Transverse colon (tissue), 4 donors: ENCODE measurements at places on chromosomes 13 and 19. TPM values are rescaled to one million over a fixed set of nuclear protein-coding genes. Genes with fewer than 3 reads are reported as not detected.

DNA sequence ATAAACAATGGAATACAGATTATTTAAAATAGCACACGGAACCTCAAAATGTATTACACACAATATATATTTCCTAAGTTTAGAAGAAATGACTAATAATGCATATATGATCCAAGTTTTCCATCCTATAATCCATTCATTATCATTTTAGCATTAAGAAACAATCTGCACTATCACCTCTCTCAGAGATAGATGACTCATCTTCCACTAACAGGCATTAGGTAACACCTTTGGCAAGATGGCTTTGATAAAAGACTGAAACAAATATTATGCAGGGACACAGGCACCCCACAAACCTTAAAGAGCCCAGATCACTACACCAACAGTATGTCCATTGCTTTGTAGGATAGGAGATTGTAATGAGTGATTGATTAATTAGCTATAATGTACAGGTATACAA lies 4.1 kb downstream of the ENOX1 start:
- H3K36me3 ChIP-seq: no peaks in the 10 kb centered on the region
- H3K4me1 ChIP-seq: peaks cover 20% of the 10 kb centered on the region
- no peak overlapping the region for H3K4me3 ChIP-seq
- H3K27ac ChIP-seq: no peak overlapping the region
- peaks cover 21% of the 10 kb centered on the region for H3K27me3 ChIP-seq
- no peak for DNase-seq

ZNF224 gene
- total RNA-seq: 45.6 TPM

ZNF57 gene
- total RNA-seq: 13.5 TPM

GRCh38 chr19:15869109-15869555 lies 28.7 kb downstream of the CYP4F2 start:
- H3K27ac ChIP-seq: no peak overlapping the region
- H3K27me3 ChIP-seq: peaks cover 29% of the 10 kb centered on the region
- no peaks in the 10 kb centered on the region for H3K36me3 ChIP-seq
- DNase-seq: peak; percentile 33
- H3K4me1 ChIP-seq: no peaks in the 10 kb centered on the region

ZNF578 gene
- total RNA-seq: not detected

- H3K4me1 ChIP-seq: no peaks in the 10 kb centered on the region
- H3K27me3 ChIP-seq: peaks cover 10% of the 10 kb centered on the region
- DNase-seq: no peak
- H3K4me3 ChIP-seq: no peak overlapping the region
These were observed 72.9 kb upstream of the UQCRFS1 start for GRCh38 chr19:29285878-29286277.

GRCh38 chr13:98994080-98994479 lies 16.2 kb upstream of the DOCK9 start:
- no peak overlapping the region for H3K4me3 ChIP-seq
- H3K27me3 ChIP-seq: no peaks in the 10 kb centered on the region
- peaks cover 4% of the 10 kb centered on the region for H3K4me1 ChIP-seq
- no peak overlapping the region for H3K27ac ChIP-seq
- H3K36me3 ChIP-seq: no peaks in the 10 kb centered on the region
- DNase-seq: no peak

ZNF729 gene
- total RNA-seq: not detected

- H3K27ac ChIP-seq: no peak overlapping the region
- no peaks in the 10 kb centered on the region for H3K36me3 ChIP-seq
- H3K4me1 ChIP-seq: peaks cover 47% of the 10 kb centered on the region
- no peaks in the 10 kb centered on the region for H3K27me3 ChIP-seq
- no peak for DNase-seq
- no peak overlapping the region for H3K4me3 ChIP-seq
These were observed 2.6 kb downstream of the HMG20B start for GRCh38 chr19:3575260-3575741.

DNA sequence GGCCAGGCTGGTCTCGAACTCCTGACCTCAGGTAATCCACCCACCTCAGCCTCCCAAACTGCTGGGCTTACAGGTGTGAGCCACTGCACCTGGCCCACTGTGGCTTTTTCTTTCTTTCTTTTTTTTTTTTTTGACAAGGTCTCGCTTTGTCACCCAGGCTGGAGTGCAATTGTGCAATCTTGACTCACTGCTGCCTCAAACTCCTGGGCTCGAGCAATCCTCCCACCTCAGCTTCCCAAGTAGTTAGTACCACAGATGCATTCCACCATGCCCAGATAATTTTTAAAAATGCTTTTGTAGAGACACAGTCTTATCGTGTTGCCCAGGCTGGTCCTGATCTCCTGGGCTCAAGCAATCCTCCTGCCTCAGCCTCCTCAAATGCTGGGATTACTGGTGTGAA lies 12.1 kb upstream of the FCGBP start:
- peak overlapping the region; percentile 85 for H3K27ac ChIP-seq
- no peaks in the 10 kb centered on the region for H3K36me3 ChIP-seq
- H3K4me1 ChIP-seq: peaks cover 4% of the 10 kb centered on the region
- no peak overlapping the region for H3K4me3 ChIP-seq

DNA sequence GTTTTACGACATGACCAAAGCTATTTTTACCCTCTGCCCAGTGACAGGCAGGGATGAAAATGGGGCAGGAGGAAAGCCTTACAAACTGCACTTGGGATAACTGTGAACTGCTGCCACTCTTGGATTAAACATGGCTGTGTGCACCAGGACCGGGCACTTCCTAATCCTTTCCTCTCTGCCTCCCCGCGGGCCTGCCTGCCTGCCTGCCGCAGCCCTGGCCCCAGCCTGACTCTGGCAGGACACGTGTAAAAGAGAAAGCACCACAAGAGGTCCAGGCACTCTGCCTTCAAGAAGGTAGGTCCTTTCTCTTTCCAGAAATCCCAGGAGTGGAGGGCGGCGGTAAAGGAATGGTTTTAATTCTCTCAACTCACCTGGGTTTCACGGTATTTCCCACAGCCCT lies 4.8 kb downstream of the TSHZ3 start:
- DNase-seq: no peak
- peaks cover 41% of the 10 kb centered on the region for H3K27me3 ChIP-seq
- H3K4me1 ChIP-seq: peaks cover 9% of the 10 kb centered on the region
- no peak overlapping the region for H3K4me3 ChIP-seq

DNA sequence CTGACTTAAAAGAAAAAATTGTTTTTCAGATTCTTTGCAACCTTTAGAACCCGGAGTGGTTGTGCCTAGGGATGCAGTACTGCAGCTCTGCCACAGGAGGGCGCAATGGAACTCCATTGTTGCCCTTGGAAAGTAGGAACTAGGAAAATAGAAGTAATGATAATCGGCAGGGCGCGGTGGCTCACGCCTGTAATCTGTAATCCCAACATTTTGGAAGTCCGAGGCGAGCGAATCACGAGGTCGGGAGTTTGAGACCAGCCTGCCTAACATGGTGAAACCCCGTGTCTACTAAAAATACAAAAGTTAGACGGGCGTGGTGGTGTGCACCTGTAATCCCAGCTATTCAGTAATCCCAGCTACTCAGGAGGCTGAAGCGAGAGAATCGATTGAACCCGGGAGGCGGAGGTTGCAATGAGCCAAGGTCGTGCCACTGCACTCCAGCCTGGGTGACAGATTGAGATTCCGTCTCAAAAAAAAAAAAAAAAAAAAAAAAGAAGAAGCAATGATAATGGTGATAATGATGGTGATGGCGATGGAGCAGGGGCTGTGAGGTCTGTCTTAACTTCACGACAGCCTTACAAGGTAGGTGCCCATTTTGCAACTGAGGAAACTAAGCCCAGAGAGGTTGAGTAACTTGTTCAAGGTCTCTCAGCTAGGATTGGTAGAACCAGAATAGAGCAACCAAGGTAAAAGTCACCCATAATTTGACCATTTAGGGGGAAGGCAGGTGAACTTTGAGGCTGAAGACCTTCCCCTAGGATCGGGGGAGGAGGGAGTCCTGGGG lies 5.5 kb upstream of the ADAMTS10 start:
- H3K36me3 ChIP-seq: no peaks in the 10 kb centered on the region
- DNase-seq: peak; percentile 44
- H3K27me3 ChIP-seq: no peaks in the 10 kb centered on the region
- no peak overlapping the region for H3K27ac ChIP-seq
- H3K4me1 ChIP-seq: no peaks in the 10 kb centered on the region

KIR3DL2 gene
- total RNA-seq: not detected

PLPP2 gene
- total RNA-seq: 130 TPM

YJU2 gene
- total RNA-seq: 12.0 TPM

GRCh38 chr13:98998831-98999638 lies 21.2 kb upstream of the DOCK9 start:
- no peak overlapping the region for H3K27ac ChIP-seq
- peaks cover 4% of the 10 kb centered on the region for H3K4me1 ChIP-seq
- H3K4me3 ChIP-seq: no peak overlapping the region
- no peaks in the 10 kb centered on the region for H3K36me3 ChIP-seq
- no peak for DNase-seq
- H3K27me3 ChIP-seq: no peaks in the 10 kb centered on the region

GRCh38 chr13:93981426-93981977 lies 498.0 kb downstream of the DCT start:
- no peak overlapping the region for H3K27ac ChIP-seq
- H3K4me1 ChIP-seq: no peaks in the 10 kb centered on the region
- H3K4me3 ChIP-seq: no peak overlapping the region
- DNase-seq: no peak
- no peaks in the 10 kb centered on the region for H3K36me3 ChIP-seq

DNA sequence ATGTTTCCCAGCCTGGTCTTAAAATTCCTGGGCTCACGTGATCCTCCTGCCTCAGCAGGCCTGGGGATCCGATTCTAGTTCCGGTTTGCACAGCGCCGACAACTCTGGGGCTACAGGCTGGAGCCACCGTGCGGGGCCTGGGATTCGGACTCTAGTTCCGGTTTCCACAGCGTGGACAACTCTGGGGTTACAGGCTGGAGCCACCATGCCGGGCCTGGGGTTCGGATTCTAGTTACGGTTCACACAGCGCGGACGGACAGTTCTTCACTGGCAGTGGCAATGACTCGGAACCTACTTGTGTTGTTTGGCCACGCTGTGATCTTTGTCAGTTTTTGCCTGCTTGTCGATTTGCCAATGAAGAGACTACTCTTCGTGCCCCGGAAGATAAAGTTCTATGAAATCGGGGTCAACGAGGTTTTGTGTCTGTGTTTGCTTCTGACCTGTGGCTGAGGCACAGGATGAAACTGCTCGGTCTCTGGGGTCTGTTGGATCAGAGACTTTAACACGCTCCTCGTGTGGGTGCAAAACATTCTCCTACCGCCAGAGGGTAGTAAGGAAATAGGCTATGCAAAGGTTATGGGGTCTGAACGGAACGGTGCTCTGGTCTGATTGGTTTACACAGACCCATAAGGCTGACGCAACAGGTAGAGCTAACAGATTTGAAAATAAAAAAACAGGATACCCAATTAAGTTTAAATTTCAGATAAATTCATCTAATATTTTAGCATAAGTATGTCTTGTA lies 12.1 kb upstream of the ZSCAN1 start:
- peak; percentile 27 for DNase-seq
- no peak overlapping the region for H3K4me3 ChIP-seq
- no peak overlapping the region for H3K27ac ChIP-seq
- no peaks in the 10 kb centered on the region for H3K36me3 ChIP-seq
- H3K4me1 ChIP-seq: no peaks in the 10 kb centered on the region

TNFRSF19 gene
- total RNA-seq: 0.96 TPM

DNA sequence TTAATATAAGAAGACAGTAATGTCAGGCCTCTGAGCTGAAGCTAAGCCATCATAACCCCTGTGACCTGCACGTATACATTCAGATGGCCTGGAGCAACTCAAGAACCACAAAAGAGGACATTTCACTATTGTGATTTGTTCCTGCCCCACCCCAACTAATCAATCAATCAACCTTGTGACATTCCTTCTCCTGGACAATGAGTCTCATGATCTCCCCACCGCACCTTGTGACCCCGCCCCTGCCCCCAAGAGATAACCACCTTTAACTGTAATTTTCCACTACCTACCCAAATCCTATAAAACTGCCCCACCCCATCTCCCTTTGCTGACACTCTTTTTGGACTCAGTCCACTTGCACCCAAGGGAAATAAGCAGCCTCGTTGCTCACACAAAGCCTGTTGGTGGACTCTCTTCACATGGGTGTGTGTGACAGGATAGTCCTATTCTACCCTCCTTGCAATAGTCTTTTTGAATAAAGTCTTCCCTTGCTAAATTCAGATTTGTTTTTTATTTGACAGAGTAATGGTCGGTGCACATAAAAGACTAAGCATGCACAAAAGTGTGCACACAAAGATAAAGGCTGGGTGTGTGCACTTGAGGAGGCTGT lies 14.0 kb downstream of the CD70 start:
- DNase-seq: peak; percentile 56
- peaks cover 11% of the 10 kb centered on the region for H3K4me1 ChIP-seq
- no peaks in the 10 kb centered on the region for H3K36me3 ChIP-seq
- H3K27me3 ChIP-seq: peaks cover 7% of the 10 kb centered on the region
- H3K4me3 ChIP-seq: no peak overlapping the region

DNA sequence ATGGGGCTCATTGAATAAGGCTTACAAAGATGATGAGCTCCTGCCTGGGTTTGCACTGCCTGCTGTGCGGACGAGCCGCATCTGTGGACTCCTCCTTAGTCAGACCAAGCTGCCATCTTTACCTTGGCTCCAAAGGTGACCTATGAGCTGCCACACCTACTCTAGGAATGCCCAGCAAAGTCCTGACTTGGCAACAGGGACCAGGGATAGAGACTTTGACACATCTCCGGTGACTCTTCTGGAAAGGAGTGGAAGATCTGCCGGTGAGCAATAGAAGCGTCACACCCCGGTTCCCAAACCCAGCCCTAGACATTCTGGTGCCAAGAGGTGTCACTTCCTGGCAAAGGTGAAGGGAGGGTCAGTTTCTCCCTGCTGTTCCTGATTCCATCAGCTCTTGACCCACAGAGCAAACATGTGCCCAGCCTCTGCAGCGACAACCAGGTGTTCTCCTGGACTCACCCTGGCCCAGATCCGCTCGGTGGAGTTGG lies 50.2 kb upstream of the GTF3A start:
- peak; percentile 56 for DNase-seq
- H3K27ac ChIP-seq: peak overlapping the region; percentile 38
- no peaks in the 10 kb centered on the region for H3K36me3 ChIP-seq
- H3K4me1 ChIP-seq: no peaks in the 10 kb centered on the region
- no peaks in the 10 kb centered on the region for H3K27me3 ChIP-seq

- peaks cover 26% of the 10 kb centered on the region for H3K27me3 ChIP-seq
- DNase-seq: no peak
- no peaks in the 10 kb centered on the region for H3K4me1 ChIP-seq
- no peak overlapping the region for H3K4me3 ChIP-seq
These were observed 7.0 kb downstream of the COL5A3 start for GRCh38 chr19:10003271-10003670.

DNA sequence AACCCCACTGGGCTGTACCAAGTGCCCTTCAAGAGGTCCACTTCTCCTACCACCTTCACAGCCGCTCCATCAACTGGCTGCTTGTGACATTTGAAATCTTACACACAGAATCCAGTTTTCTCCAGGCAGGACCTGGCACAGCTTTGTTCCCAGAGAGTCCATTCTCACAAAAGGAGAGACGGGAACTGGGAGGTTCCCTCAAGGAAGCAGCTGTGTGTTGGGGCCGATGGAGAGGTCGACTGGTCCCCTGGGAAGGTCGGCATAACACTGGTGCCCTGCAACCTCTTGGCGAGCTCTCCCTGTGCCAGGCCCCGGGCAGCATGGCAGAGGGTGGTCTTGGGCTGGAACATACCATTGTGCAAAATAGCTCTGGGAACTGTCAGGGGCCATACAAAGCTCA lies 21.5 kb downstream of the ELL start:
- H3K4me3 ChIP-seq: no peak overlapping the region
- H3K27me3 ChIP-seq: no peaks in the 10 kb centered on the region
- H3K36me3 ChIP-seq: no peaks in the 10 kb centered on the region
- peak overlapping the region; percentile 17 for H3K27ac ChIP-seq
- no peak for DNase-seq
- H3K4me1 ChIP-seq: peaks cover 91% of the 10 kb centered on the region

GRCh38 chr19:42426643-42427042 lies 545 bp downstream of the LIPE start:
- no peak for DNase-seq
- no peaks in the 10 kb centered on the region for H3K27me3 ChIP-seq
- H3K4me3 ChIP-seq: no peak overlapping the region
- peaks cover 5% of the 10 kb centered on the region for H3K4me1 ChIP-seq

- H3K36me3 ChIP-seq: no peaks in the 10 kb centered on the region
- H3K27me3 ChIP-seq: no peaks in the 10 kb centered on the region
- H3K4me1 ChIP-seq: peaks cover 15% of the 10 kb centered on the region
These were observed at the start of gene ZNF837 for GRCh38 chr19:58380662-58381459. TSS of gene ZNF837 (minus strand) at chr19:58381030. CDS start at chr19:58369332, 11,698 bp downstream.
